ENCODE measurements at places on chromosomes 5 and 9.

DNA sequence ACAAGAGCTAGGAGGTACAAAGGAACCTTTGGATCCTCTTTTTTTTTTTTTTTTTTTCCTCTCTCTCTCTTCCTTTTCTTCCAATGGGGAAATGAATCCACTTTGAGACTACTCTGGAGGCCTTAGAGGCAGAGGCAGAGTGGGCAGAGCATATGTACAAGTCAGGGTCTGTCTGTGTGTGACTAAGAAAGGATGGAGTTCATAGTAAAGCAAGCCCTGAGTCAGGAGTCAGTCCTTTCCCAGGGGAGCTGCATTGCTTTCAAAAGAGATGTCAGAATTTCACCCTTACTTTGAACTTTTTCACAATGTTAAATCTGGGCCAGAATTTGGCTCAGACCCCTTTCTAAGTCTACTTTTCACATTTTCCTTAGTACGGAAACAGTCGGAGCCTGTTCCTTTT lies 792.4 kb upstream of the C9orf72 start:
- no peak for DNase-seq

- no peak for DNase-seq
Measured at GRCh38 chr9:4507306-4508130, 17.2 kb downstream of the SLC1A1 start.

DNA sequence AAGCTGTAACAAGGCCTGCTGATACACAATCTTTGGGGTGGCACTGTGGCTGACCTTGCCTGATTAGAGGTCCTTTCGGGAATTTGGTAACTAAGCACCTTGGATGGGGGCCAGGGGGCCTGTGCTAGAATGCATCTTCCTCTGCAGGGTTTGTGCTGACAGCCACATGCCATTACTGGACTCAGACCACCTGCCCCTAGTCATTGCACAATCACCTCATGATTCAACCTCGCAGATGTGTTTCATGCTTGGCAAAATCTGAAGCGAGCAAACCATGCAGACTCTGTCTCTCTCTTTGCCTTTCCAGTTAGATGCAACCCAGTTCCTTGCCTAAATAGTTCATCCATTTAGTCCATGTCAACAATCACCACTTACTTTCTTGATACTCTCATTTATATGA lies 96.5 kb upstream of the ERCC6L2 start:
- no peak for DNase-seq

GRCh38 chr9:131721076-131721475 lies 18.8 kb downstream of the RAPGEF1 start:
- DNase-seq, result no peak

DNA sequence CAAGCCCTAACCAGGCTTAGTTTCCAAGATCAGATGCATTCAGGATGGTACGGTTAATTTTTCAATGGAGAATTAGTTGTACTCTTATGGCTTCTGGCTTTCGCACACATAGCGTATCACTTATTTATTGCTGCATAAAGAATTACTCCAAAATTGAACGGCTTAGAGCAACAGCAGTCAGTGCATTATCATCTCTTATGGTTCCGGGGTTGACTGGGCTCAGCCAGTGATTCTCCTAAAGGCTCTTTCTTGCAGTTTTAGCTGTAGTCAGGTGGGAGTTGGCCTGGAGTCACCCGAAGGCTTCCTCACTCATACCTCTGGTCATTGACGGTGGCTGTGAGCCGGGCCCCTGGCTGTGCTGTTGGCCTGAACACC lies 595 bp upstream of the GRHPR start:
- DNase-seq, result no peak

GRCh38 chr5:81572201-81572600 lies 178.3 kb upstream of the ACOT12 start:
- DNase-seq, result no peak

GRCh38 chr5:112025757-112026156 lies 268.8 kb upstream of the NREP start:
- no peak for DNase-seq
